ENCODE measurements at places on chromosomes 11 and 22. TPM values are rescaled to one million over a fixed set of nuclear protein-coding genes. Genes with fewer than 3 reads are reported as not detected.

DRD4 gene
- total RNA-seq = not detected

ACR gene
- total RNA-seq = 3.3 TPM

PARVG gene
- total RNA-seq = 3.2 TPM

RIMBP3B gene
- total RNA-seq = 0.72 TPM

STX5 gene
- 37.1 TPM for total RNA-seq

CD3D gene
- total RNA-seq = not detected

Data from tongue (tissue), 3 donors.